ENCODE measurements at places on chromosomes 6 and 20.

DNA sequence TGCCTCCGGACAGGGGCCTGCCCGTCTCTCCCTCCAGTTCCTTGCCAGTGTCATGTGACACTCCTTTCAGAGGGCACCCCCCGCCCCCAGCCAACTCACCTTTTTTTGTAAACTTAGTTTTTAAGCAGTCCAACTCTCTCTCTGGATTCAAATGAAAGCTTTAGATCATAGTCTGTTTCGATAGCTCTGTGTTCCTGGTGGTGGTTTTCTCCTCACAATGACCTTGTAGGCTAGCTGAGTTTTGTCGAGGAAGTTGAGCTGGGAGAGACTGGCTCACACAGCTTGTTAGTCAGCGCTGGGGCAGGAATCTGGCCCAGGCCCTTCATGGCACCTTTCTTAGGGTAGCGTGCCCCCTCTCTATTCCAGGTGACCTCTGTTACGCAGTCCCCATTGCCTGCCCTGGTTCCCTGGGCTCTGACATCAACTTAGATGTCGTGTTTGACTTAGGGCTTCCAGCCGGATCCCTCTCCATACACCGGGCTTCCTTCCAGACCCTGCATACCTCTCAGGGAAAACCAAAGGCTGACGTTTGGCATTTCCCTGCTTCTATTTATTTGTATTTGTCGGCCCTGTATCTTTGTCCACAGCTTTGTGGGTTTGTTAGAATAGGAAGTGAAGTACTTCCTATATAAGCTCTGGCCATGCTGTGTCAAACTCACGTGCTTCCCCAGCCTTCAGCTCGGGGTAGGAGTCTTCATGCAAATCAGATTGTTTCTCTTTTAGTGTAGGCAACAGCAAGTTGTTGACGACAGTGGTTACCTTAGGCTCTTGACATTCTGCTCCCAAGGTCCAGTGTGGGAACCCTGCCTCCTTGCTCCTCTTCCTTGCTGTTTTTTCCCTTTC is 12.7 kb downstream of the IGF2R start:
- no peak for DNase-seq

DNA sequence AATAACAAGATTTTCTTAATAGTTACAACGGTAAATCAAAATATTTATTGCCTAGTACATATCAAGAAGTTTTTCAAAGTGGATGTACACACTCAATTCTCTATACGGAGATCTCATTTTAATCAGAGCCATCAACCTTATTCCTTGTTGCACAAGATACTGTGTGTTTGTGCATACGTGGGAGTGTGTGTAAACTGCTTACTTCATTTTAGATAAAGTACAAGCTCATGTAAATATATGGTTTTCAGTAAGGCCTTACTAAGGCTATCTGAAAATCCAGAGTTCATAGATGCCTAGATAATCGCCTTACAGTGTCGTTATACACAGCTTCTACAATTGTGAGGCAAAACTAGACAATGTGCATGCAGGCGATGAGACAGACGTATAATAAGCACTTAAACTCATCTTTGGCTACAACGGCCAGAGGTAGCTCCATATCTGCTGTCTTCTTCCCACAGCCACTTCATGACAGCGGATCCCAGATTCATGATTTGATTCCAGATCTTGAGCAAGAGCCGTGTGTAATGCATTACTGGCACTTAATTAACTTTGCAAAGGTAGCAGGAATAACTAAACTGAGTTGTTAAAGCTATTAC is 2.5 kb downstream of the PERP start:
- DNase-seq = no peak

DNA sequence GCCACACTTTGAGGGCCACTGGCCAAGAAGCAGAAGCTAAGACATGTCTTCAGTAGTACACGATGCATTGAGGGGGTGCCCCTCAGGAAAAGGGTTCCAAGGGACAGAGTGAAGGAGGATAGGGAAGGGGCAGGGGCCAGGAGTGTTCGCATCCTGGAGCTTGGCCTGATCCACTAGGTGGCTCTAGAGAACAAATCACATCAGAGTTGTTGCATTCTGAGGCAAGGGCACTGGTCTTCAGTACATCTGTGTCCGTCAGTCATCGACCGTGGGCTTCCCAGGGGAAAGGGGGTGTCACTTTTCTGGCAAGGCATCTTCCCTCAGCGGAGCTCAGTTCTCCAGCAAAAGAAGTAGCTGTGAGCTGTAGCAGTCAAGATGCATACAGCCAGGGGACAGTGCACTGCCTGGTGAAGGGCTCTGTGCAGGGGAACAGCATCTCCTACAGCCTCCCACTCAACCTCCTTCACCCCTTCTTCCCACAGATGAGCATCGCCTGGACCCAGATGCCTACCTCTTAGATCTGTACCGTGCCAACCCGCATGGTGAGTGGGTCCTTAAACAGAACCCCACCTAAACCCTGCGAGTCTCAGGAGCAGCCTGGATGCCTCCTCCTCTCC is 47.8 kb downstream of the ARHGAP40 start:
- peak; percentile 69 for DNase-seq

DNA sequence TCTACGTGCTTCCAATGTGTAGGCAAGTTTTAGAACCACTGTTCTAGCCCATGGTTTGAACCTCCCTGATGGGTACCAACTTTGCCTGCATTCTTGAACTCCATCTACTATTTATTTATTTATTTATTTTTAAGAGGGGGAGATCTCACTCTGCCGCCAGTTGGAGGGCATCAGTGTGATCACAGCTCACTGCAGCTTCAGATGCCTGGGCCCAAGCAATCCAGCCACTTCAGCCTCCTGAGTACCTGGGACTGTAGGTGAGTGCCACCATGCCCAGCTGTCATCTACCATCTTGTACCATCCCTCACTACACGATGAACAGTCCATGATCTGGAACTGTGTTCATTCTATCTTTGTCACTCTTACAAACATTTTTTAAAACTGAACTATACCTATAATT is 28.2 kb downstream of the HLA-F start:
- DNase-seq = no peak

DNA sequence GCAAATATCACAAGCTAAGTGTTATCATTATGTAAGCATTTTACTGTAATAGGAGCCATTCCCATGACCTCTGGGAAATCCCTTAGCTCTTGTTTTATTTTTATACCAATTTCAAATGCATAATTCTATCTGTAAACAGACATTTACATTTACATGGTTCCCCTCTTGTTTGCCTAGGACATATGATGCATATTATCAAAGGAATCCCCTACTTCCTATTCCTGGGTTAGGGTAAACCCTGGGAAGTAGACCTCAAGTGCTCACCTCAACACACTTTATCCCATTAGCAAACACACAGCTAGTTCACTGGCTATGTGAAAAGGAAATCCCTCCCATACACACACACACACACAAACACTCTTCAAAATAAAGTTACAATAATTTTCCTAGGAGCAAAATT is 27.1 kb downstream of the PDE10A start:
- no peak for DNase-seq

DNA sequence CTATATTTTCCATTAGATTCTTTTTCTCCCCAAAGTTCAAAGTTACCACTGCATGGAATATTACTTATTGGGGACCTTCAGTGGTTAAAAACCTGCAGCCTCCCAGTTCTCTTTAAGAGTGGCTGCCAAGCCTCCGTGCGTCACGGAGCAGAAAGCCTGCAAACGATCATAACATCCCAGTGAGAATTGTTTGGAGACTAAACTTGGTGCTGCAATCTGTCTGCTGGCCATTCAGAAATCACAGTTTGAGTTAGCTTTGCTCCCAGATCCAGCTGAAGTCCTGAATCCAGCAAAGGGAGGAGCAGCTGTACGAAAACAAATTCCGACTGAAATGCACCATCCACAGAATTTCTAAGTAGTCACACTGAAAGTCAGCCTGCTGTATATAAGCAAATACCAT is 213.5 kb upstream of the PDE10A start:
- no peak for DNase-seq

- DNase-seq = no peak
These were observed 50.5 kb upstream of the IBTK start for GRCh38 chr6:82298012-82298411.

DNA sequence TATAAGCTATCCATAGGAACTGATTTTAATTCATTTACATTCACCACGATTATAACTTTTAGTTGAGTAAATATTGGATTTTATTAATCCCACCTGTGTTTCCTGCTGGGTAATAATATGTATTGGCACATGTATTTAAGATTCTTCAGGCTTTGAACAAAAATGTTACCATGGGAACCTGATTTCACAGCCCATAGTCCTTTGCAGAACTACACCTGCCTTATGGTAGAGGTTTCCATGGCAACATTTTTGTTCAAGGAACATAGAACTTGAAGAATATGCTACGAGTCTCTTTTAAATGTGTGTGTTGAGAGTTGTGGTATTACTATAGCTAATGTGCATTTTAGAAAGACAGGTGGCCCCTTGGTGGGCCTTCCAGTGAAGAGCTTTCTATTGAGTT is 317.4 kb downstream of the SAMD5 start:
- no peak for DNase-seq

DNA sequence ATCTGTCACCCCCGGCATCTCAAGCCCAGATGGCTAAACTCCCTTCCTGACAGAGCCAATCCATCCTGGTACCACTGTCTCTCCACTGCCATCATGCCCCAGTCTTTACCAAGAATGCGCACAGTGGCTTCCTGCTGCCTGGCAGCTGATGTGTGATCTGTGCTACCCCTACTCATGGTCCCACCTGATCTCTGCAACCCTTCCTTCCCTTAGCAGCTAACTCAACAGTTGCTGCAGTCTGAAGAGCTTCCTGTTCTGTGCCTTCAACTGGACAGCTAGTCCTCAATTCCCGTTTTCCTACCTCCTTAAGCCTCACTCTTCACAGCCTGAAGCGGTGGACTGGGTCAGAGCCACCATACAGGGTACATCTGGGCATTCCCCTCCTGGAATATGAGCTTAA is 7.6 kb upstream of the FAM83C start:
- no peak for DNase-seq

GRCh38 chr6:81601918-81602317 is 150.6 kb downstream of the TENT5A start:
- no peak for DNase-seq

- DNase-seq = no peak
These were observed 27.6 kb upstream of the MCUR1 start for GRCh38 chr6:13841936-13842335.

- peak; percentile 31 for DNase-seq
These were observed 73.4 kb downstream of the FUT9 start for GRCh38 chr6:96089173-96089572.

- DNase-seq = no peak
These were observed 316.6 kb downstream of the THBS2 start for GRCh38 chr6:168937054-168937453.
